Dermis microvascular lymphatic vessel endothelial cell (primary cell): ENCODE measurements at places on chromosomes 5 and 9. TPM values are rescaled to one million over a fixed set of nuclear protein-coding genes. Genes with fewer than 3 reads are reported as not detected.

GRCh38 chr9:10366171-10366779, 246.5 kb downstream of the PTPRD start:
- peak; percentile 19 for DNase-seq

GRCh38 chr9:77771171-77771570, 123.0 kb upstream of the GNA14 start:
- no peak for DNase-seq

- no peak for DNase-seq
Observed at GRCh38 chr9:129427149-129427548, 193.8 kb downstream of the C9orf50 start.

DNA sequence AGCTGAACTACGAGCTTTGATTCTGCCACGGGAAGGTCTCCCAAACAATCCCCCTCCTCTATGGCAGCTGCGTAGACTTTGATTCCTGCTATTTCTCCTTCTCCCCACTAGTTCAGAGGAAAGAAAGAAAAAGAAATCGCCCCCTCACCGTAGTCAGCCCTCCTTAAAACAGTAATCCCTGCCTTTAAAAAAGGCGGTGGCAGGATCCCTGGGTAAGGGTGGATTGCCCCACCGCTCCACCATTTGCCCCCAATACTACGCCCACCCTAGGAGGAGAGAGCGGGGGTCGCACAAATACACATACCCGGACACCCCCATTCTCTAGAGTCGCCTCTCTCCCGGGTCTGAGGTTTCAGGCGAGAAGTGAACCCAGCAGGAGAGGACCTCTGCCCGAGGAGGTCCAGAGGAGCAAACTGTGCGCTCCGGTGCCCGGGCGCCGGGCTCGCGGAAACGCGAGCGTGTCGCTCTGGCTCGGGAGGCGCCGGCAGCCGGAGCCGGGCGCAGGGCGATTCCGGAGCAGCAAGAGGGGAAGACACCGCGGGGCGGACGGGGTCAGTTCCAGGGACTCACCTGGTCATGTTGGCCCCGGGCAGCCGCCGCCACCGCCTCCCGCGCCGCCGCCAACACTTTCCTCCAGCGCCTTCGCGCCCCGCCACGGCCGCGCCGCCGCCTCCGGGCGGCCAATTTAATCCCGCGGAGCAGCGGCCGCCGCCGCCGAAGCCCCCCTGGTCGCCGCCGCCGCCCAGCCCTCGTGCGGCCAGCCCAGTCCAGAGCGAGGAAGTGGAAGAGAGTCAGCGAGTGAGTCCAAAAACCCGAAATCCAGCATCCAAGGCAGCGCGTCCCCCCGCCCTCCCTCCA, 1057.7 kb upstream of the DMAC1 start:
- DNase-seq, result peak; percentile 23

DNA sequence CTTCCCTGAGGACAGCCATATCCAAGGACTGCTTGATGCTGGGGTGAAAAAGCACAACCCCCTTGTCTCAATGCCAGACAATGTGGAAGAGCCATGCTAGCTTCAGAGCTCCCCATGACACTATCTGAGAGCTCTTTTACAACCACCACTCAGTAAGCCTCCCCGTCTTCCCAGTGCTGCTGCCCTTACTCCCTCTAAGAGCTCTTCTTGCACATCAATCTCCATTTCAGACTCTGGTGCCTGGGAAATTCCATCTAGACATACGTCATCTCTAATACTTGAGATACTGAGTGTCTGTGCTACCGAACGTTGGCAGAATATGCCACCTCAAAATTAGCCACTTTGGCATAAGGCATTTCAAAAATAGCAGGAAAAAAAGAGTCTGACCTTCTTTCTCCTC, 94.5 kb downstream of the EDIL3 start:
- no peak for DNase-seq

DNA sequence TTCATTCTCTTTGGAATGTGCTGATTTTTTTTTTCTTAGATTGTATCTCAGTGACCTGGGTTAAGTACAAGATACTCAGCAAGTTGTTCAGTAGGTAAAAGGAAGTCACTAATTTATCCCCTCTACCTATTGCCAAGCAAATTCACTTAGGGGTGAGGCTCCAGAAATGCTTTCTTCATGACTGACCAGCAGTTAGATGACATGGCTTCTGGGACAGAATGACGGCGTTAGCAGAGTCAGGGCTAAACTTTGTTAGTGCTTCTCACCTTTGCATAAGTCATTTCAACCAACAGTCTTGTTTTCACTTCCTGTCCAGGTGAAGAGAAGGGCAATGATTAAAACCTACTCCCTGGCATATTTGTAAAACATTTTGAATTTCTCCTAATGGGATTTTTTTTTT, 20.2 kb upstream of the MTAP start:
- no peak for DNase-seq

DNA sequence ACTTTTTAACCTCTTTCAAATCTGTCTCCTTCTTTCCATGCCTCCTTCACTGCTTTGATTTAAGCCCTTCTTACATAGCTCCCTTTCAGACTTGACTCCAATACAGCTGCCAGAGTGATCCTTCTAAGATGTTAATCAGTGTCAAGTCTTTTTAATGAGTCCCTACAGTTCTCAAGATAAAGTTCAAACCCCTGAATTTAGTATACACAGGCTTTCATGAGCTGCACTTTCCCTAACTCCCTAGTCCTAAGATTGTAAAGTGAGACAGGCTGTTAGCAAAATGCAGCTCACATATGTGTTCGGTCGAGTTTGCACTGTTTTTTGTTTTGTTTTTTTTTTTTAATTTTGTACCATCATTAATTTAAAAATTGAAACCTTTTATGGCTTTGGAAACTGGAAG, 190.4 kb upstream of the VCAN start:
- DNase-seq, result no peak

- no peak for DNase-seq
Observed at GRCh38 chr5:76542887-76543690, 80.1 kb downstream of the F2RL2 start.

DNA sequence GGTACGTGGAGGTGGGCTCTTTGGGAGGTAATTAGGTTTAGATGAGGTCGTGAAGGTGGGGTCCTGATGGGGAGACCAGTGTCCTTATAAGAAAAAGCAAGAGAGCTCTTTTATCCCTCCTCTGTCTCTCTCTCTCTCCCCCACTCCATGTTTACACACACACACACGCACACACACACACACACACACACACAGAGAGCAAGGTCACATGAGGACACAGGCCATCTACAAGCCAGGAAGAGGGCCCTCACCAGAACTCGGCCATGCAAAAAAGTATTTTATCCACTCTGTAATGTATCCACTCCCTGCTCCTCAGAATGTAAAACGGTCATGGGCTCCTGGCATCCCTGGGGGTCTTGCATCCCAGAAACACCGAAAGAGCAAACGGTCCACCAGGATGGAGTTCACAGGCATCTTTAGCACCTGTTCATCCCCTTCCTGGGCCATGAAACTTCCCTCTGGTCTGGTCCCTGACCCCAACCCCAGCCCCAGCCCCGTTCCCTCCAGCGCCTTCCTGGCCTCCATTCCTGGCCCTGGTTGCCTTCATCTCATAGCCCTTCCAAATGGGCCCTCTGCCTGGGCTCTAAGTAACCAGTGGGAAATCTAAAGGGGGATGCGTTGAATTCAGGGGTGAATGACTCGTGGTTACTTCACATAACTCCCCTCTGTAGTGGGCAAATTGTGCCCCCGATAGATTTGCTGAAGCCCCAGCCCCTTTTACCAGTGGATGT, 88.8 kb downstream of the NSUN2 start:
- DNase-seq, result no peak

DNA sequence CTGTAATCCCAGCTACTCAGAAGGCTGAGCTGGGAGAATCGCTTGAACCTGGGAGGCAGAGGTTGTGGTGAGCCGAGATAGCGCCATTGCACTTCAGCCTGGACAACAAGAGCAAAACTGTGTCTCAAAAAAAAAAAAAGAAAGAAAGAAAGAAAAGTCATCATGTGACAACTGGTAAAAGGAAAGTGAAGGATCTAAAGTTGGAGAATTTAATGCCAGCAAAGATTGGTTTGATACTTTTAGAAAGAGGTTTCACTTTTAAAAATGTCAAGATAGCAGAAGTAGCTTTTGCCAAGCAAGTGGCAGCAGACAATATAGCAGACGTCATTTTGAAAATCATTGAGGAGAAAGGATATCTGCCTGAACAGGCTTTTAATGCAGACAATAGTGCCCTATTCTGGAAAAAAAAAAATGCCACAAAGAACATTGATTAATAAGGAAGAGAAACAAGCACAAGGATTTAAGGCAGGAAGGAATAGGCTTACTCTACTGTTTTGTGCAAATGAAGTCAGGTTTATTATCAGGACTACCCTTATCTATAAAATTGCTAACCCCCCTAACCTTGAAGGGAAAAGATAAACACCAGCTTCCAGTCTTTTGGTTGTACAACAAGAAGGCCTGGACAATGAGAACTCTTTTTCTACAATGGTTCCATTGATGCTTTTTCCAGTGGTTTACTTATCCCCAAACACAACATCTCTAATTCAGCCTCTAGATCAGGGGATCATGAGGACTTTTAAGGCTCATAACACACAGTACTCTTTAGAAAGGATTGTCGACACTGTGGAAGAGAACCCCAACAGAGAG, 12.0 kb downstream of the PKD2L2 start:
- no peak for DNase-seq

The IL7R gene
- 0.25 and 0.51 TPM in 2 replicates for total RNA-seq

The CKS2 gene
- total RNA-seq, result 89.4 and 102 TPM in 2 replicates

The KCNN2 gene
- 1.8 and 3.4 TPM in 2 replicates for total RNA-seq

The TENT4A gene
- total RNA-seq, result 6.9 and 8.0 TPM in 2 replicates

The CARD6 gene
- 34.0 and 38.9 TPM in 2 replicates for total RNA-seq

The CDKN2A gene
- 4.2 and 6.3 TPM in 2 replicates for total RNA-seq
